Hematopoietic multipotent progenitor cell treated with erythropoietin and hydrocortisone succinate and interleukin-3 and kit ligand, for 4 days (in vitro differentiated cells): ENCODE measurements at places on chromosomes 11 and 22.
A peak's percentile ranks its signal among the peaks of the same experiment; 100 is the strongest.

- DNase-seq = peak; percentile 51
These were observed 258.3 kb downstream of the LRRC4C start for GRCh38 chr11:41201156-41201555.

GRCh38 chr11:130814440-130815096, 101.7 kb downstream of the SNX19 start:
- DNase-seq = no peak

GRCh38 chr11:110897035-110897434, 184.8 kb upstream of the ARHGAP20 start:
- DNase-seq = no peak

DNA sequence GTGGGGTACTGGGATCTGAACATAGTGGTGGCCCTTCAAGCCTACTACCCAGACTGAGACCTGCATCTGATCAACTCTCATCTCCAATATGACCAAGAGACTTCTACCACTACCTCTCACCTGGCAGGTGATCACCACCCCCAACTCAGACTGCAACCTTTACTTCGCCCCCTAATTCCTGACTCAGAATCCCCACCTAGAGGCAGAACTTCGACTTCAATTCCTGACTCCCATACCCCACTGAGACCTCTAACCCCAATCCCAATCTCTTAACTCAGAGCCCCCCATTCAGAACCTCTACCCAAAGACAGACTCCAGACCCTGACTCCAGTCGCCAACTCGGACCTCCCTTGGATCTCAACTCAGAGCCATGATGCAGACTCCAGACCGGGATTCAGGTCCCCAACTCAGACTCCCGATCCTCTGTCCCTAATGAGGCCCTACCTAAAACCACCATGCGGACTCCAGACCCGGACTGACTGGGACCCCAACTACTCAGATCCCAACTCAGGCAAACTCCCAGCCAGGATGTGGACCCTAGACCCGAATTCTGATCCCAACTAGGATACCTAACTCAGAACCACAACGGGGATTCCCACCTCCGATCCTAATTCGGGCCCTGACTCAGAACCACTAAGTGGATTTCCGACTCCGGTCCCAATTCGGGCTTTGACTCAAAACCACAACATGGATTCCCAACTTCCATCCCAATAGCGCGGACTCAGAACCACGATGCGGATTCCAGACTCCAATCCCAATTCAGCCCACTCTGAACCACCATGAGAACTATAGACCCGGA, 1.2 kb downstream of the KCNQ1OT1 start:
- DNase-seq = no peak

- no peak for DNase-seq
These were observed 28.1 kb upstream of the CD81 start for GRCh38 chr11:2348986-2349385.

GRCh38 chr11:79026803-79027445, 413.9 kb downstream of the TENM4 start:
- DNase-seq = peak; percentile 40

DNA sequence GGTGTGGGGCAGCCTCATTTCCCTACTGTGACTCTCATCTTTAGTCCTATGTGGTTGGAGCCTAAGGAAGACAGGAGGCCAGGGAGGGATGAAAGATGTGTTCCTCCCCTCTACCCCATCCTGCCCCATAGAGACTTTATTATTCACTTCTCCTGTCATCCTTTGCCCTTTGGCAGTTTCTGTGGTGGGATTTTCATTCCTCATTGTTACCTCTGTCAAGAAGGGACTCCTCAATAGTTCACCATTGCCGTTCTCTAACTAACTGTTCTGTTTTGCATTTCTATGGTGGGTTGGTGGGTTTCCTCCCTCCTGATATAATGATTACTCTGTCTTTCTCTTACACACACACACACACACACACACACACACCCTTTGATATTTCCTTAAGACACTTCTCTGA, 202.3 kb downstream of the DSCAML1 start:
- no peak for DNase-seq

GRCh38 chr22:26604368-26604767, 13.5 kb downstream of the CRYBB1 start:
- no peak for DNase-seq

- peak; percentile 87 for DNase-seq
These were observed at the start of gene HSPA8 for GRCh38 chr11:123061403-123062157. TSS of gene HSPA8 (minus strand) at chr11:123062136. CDS start at chr11:123061324, 812 bp downstream.

DNA sequence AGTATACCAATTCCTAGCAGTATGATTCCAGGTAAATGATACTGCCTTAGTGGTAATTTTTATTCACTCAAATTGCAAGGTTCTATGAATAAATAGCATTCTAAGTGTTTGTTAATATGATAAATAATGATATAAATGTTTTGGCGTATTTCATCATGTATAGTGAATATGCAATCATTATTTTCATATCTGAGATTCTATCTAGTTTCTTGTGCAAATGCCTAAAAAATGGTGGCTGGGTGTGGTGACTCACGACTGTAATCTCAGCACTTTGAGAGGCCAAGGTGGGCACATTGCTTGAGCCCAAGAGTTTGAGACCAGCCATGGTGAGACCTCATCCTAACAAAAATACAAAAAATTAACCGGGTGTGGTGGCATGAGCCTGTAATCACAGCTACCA, 13.9 kb downstream of the HIPK3 start:
- DNase-seq = no peak
